ENCODE measurements at places on chromosomes 16 and 17.

GRCh38 chr16:12220766-12221165, 244.2 kb downstream of the SNX29 start:
- DNase-seq = no peak

DNA sequence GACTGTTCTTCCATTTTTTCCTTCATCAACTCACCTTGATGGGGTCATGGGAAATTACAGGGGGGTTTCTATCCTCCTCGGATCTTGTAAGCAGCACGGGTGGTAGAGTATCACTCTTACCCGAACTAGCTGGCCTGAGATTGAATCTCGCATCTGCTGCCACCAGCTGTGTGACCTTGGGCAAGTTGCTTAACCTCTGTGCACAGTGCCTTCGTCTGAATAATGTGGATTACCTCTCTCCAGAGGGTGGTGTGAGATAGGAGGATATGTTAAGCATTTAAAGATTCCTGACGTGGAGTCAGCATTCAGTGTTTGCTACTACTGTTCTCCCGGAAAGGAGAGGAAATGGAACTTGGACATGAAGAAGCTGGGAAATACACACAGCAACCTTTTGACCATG, 24.4 kb downstream of the LASP1 start:
- no peak for DNase-seq

- DNase-seq = no peak
Observed at GRCh38 chr16:65796481-65796880, 570.0 kb upstream of the CDH5 start.

GRCh38 chr16:4488499-4488967, 12.3 kb downstream of the HMOX2 start:
- peak; percentile 31 for DNase-seq

GRCh38 chr16:82454152-82454551, 172.6 kb upstream of the CDH13 start:
- no peak for DNase-seq
